ENCODE measurements at places on chromosomes 6 and 20.

GRCh38 chr6:99879431-99879830 lies 114.6 kb downstream of the MCHR2 start:
- no peak for DNase-seq

DNA sequence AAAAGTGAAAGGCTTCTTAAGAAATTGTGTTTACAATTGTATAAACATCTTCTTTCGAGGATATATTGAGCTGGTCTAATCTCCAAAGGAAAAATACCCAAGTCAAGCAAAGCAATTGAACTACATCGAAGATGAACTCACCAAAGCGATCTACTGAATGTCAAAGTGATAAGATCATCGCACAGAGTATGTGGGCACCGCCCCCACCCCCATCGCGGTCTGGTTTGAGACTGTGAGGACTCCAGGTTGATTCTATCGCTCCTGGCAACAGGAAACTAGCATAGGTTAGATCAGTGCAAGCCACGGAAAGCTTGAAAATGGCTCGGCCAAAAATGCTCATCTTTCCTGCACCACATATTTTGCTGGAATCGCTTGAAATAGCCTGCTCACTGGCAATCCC lies 133.2 kb upstream of the RPS6KA2 start:
- DNase-seq = no peak

DNA sequence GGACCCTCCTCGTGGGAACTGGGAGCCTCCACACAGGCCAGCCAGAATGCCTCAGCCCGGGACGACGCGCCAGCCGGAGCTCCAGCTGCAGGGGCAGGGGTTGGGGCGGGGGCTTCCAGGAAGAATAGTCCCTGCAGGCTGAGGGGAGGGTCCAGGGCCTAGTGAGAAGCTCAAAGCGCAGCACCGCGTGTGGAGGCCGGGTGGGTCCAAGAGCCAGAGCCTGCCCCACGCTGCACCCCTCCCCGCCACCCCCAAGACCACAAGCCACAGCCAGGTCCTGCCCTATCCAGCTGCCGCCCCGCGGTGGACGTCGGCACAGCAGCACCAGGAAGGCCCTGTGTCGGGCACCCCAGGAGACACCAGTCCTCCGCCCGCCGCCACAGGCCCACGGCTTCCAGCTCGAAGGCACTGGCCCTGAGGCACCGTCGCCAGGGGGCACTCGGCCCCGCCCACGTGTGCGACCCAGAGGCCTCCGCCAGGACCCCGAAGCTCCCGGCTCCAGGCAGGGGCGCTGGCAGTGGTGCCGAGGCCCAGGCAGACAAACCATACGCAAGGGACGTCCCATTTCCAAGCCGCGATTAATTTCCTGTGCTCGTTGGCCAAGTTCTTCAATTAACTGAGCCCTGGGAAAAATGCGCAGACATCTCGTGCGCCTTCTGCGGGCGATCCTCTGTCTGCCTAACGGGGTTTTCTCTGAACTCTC lies 19.5 kb downstream of the KCNQ2 start:
- DNase-seq = no peak

DNA sequence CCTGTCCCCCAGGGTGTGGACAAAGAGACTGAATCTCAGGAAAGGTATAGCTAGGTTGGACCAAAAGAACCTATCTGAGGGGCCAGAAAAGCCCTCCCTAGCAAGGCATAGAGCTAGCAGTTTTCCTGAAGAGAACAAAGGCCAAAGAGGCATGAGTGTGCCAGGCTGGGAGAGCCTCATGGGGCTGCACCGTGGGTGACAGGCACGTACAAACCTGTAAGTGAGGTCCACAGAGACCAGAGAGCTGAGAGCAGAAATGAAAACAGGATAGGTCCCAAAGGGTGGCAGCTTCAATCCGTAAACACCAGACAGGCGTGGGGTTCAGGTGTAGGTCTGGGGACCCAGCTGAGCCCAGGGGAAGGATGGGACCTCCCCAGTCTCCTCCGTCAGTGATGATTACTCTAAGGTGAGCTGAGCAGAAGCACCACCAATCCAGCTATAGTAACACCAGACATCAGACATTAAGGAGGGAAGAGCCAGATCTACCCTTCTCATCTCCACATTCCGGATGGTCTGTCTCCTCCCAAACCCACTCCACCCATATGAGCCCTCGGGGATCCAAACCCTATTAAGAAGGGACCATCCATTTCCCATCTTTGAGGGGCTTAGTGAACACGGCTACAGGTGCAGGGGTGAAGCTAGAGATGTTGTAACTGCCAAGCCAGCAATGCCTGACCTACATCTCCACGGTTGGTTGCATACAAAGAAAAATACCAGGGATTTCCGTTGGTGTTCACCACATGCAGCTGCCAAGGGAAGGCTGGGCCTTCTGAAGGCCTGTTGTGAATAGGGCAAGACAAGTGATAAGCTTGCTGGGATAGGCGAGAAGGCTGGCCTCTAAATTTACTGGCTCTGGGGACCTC lies 38.3 kb downstream of the BCL2L1 start:
- no peak for DNase-seq

- DNase-seq = no peak
These were observed 294.2 kb downstream of the FOXC1 start for GRCh38 chr6:1903780-1904465.

DNA sequence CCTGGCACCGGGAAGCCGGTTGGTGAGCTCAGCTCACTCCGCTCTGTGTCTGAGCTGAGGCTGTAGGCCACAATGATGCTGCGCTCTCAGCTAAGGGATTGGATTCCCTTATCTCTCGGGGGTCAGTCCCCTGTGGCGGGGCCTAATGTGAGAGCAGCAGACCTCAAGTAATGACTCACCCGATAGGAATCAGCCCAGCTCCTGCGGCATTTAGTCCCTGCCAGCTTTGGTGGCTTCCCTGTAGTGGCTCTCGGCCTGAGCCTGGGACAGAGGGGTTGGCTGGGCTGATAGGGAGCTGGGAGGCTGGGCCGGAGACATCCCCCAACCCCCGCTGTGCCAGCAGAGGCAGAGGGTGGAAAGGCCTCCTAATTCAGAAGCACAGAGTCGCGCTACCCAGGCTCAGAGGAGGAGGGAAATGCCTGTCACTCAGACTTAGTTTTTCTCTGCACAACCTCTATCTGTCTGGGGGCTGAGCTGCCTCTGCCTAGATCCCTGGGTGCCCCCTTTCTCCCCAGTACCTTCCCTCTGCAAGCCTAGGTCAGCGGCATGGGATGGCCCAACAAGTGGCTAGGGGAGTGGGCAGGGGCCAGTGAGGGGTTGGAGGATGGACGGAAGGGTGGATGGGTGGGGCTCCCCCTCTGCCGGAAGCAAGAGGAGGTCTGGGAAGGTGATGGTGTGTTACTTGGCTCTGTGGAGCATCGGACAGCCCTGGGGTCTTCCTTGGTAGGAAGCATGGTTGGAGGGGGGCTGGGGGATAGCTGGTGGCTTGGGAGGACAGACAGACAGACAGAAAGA lies 92.2 kb downstream of the CDH22 start:
- DNase-seq = no peak

GRCh38 chr6:140571145-140571544 lies 1196.7 kb upstream of the CITED2 start:
- DNase-seq = no peak

DNA sequence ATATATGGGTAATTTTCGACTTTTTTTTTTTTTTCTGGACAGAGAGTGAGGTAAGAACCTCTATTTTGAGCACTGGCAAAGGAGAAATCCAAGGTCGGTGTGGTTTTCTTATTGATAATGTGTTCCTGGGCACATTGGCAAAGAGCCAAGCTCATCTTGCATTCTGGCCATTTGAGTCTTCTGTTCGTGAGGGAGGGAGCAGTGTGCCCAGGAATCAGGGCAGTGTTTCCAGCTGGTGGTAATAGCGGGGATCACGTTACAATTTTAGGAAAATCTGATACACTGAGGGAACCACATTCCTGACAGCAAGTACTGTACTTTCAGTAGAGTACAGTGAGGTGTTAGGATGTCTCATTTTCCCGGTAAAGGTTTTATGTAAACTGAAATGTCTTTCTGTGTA lies 442.3 kb upstream of the MAP3K7 start:
- DNase-seq = no peak

DNA sequence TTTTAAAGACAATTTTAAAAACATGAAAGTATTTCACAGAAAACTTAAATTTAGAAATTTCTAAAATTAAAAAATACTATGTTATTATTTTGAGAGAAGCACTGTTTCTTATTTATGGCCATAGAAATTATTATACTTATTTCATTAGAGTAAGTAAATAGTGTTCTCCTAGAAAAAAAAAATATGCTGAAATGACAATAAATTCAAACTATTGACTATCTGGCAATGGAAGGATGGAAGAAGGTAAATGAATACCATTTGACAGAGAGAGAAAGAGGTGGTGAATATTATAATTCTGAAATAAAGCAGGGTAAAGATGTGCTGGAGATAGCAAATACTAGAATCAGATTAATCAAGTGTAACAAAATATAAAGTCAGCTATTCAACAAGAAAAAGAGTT lies 294.8 kb downstream of the PTPRK start:
- no peak for DNase-seq

DNA sequence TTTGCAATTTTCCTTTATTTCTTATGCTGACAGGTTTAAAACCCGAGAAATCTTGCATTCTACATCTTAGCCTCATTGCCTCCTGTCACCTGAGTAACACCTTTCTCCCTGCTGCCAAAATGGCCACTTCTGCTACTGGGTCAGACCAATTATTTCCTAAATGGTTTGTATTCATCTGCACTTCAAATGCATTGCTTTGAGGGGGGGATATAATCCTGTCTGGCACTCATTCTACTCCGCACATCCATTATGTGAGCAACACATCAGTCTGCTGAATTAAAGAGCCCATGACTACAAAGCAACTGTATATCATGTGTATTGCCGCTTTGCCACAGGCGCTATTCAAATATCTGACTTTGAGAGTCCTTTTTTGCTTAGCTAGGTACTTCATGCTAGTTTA lies 141.6 kb upstream of the TSHZ2 start:
- no peak for DNase-seq

GRCh38 chr6:139490482-139490881 lies 116.0 kb upstream of the CITED2 start:
- DNase-seq = no peak

DNA sequence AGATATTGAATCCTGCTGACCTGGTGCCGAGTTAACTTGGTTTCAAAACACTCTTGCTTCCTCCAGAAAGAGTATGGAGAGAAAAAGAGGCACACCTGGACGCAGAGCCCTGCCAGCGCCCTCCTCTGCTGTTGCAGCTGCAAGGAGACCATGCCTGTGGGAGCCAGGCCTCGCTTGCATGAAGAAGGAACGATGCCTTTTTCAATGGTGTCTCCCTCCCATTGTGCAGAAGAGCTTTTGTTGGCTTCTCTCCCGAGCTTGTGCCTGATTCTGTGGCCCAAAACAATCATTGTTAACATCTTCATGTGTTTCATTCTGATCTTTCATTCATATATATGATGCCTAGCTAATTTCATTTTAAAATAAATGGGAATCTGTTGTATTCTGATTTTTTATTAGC lies 98.1 kb downstream of the FAM120B start:
- DNase-seq = no peak

DNA sequence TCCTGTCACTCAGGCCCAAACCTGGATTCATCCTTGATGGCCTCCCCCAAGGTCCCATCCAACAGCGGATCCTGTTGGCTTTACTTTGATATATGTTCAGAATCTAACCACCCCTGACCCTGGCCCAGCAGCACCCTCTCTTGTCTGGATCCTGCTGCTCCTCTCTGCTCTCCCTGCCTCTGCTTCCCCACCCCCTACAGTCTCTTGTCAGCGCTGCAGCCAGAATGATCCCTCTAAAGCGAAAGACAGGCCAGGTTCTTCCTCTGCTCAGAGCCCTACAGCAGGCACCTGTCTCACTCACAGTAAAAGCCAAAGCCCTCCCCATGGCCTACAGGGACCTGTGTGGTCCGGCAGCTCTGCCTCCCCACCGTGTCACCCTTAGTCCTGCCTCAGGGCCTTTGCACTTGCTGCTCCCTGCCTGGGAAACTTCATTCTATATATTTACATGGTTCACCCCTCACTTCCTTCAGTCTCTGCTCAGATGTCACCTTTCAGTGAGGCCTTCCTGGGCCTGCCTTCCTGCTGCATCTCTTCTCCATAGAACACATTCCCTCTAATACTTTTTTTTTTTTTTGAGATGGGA lies 37.4 kb upstream of the KCNB1 start:
- DNase-seq = no peak

- no peak for DNase-seq
These were observed 32.3 kb upstream of the OVOL2 start for GRCh38 chr20:18090044-18090443.

GRCh38 chr6:114108119-114109002 lies 137.4 kb upstream of the HDAC2 start:
- no peak for DNase-seq

DNA sequence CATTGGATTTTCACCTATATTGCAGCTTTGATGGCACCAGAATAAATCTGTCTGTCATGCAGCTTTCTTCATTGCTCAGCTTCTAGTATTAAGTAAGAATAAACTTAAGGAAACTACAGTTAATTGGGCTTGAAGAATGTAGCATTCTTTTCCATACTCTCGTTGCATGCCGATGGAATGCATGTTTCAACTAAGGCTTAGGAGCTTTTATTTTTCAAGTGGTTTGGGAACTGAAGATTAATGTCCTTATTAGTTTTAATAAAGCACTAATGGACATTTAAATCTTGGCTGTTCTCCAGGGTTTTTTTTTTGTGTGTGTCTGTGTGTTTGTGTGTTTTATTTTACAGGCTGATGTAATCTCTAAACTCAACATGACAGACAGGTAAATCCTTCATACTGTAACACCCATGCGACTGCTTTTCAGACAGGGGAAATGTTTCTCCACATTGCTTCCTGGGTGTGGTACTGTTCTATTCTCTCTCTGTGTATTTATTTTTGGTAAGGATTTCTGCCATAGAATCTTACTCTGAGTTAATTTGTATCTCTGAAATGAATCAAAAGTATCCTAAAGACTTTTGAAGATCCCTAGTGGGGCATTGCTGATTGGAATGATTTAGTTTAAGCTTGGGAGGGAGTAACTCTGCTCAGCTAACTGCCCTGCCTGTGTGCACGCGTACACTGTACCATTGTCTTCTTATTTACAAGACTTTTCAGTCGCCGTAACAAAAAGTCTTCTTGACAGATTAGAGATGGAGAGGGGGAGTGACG lies 38.0 kb downstream of the SLC9A8 start:
- DNase-seq = no peak

DNA sequence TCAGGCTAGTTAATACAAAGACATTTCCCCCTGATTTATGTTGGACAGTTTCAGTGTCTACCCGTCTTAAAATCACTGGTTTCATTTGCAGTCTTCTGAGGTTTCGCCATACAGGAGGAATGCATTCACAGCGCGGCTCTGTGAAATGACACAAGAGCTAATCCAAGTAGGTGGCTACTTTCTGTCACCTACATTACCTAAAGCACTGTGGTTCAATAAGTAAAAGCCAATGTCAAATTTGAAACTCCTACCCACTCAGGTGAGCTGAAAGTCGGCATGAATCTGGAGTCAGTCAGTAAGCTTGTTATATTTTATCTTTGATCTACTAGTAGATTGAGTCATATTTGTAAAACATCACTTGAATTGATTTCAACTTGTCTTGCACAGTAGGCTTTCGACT lies 370.8 kb downstream of the LAMA2 start:
- DNase-seq = no peak
